ENCODE measurements at places on chromosomes 5 and 9.

GRCh38 chr9:102209176-102209575 is 470.7 kb upstream of the GRIN3A start:
- no peak for DNase-seq

DNA sequence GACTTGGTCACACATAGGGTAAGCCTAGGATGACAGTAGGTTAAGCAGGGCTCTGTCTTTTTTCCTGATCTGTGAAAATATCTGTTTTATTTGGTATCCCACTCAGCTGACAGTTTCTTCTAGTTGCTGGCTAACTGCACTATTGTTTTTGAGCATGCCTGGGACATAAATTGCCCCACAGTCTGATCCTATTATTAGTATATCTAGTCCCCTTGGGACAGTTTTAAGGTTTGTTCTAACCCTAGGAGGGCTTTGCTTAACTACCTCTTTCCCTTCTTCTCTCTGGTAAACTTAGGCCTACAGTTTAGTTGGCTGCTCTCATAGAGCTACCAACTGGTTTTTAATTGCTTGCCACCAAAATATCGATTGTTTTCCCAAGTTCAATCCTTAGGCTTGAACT is 446.6 kb downstream of the ARHGEF28 start:
- no peak for DNase-seq

DNA sequence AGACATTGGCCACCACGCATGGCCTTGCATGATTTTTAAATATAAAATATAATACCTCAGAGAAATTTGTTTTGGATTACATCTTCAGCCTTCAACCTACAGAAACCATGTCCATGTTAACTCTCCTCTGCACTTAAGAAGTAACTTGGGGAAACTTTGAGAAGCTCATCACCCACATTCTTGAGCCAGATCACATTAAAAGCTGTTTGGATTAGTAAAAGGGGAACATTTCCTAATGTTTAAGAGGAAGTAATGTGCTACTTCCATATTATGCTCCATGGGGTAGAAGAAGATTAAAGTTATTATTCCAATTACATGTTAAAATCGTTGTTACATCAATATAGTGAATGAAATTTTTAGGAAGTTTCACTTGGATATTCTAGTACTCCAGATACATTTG is 10.4 kb upstream of the CEP120 start:
- no peak for DNase-seq

- no peak for DNase-seq
These were observed 213.0 kb downstream of the FBXL17 start for GRCh38 chr5:108168915-108169314.

DNA sequence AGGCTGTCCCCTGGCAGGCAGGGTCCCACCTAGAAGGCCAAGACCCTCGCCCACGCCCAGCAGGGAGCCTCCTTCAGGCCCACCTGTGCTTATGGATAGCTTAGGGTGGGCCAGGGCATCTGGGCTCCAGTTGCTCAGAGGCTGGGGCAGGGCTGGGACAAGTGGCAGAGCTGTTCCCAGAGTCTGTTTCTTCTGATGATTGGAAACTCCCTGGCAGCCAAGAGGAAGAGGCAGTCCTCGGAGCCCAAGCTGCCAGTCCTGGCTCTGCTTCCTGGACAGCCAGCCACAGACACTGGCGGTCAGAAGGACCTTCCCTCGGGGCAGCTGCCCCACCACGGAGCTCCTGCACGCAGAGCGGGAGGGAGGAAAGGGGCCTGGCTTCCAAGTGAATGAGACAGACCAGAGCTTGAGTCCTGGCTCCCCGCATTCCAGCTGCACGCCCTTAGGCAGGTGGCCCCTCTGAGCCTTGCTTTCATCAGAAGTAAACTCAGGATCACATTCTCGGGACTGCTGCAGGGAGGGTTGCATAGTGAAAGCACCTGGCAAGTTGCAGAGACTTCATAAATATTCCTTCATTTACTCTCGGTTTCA is 37.9 kb upstream of the GABRP start:
- no peak for DNase-seq

GRCh38 chr9:86626802-86627201 is 272.6 kb upstream of the TUT7 start:
- DNase-seq, result no peak

GRCh38 chr5:103224118-103224893 is 34.3 kb upstream of the MACIR start:
- peak; percentile 30 for DNase-seq

DNA sequence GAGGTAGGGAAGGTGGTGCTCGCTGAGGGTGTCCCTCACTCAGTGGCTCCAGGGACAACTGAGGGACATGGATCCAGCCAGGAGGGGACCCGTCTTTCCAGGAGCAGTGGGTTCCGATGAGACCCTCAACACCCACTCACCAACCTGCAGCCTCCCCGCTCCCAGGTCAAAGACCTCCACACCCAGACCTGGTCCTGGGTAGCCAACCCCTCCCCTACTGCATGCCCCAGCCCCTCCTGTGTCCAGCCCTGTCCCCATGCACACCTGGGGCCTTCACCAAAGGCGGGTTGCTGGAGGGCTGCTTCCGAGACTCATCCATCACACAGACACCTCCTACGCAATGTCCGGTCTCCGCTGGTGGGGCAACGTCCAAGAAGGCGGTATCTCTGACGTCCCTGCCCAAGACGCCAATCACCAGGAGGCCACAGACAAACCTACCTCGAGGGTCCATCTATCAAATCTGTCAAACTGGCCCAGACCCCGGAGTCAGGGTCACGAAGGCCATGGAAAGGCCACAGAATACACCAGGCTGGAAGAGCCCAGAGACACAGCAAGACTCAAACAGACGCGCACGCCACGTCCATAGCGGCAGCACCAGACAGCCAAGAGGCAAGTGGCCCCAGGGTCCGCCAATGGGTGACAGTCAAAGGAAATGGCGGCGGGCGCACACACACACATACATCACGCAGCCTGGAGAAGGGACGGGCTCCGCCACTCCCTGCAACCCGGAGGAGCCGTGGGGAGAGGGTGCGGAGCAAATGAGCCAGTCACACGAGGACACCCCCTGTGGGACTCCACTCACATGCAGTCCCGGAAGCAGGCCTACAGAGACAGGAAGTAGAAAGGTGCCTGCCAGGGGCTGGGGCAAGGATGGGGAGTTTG is 10.8 kb downstream of the NACC2 start:
- DNase-seq, result no peak

DNA sequence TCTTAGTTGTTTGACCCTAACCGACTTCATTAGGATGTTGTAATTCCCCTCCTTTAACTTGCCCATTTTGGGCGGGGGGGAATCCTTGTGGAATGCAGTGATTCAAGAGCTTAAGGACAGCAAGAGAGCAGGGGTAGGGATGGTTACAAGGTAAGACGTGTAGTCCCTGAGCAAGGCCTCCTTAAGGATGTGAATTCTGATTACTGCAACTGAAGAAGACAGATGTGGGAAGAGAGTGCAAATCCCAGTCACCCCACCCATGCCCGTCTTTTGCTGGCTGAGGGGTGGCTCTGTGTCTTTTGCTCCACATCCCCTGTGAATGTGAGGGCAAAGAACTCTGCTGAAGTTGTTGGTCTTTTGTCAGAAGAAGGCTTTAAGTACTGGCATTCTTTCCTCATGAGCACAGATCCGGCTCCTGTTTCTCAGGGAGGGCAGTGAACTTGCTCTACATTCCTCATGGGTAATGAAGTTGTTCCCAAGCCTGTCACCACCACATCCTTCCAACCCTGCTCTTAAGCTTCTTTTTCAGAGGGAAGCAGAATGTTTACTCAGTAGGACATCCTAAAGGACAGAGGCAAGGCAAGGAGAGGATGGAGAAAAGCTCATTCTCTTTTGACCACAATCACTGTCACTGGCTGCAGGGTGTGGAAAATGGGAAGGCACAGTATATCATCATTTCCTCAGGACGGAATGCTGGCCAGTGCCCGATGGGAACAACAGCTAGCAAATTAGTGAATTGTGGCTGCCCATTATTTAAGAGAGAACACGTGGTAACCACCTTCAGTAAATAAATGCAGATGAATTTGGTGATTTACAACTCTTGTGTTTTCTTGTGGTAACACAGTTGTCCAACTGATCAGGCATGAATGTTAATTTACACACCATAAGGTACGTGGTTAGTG is 61.5 kb downstream of the RAI14 start:
- no peak for DNase-seq

DNA sequence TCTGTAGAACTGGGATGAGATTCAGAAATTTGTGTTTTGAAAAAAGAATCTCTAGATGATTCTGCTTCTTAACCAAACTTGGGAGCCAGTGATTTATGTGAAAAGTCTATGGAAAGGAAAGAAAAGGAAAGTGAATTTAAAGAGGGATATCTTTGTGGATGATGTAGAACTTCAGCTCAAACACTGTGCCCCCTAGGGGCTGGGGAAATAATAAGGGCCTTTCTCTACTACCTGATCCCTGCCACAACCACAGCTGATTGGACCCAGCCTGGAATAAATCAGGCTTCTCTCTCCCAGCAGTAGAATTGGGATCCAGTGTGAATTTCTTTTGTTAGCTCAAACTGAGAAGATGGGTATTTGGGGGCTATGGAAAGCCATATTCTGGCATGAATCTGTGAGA is 155.0 kb downstream of the PRELID2 start:
- DNase-seq, result no peak

DNA sequence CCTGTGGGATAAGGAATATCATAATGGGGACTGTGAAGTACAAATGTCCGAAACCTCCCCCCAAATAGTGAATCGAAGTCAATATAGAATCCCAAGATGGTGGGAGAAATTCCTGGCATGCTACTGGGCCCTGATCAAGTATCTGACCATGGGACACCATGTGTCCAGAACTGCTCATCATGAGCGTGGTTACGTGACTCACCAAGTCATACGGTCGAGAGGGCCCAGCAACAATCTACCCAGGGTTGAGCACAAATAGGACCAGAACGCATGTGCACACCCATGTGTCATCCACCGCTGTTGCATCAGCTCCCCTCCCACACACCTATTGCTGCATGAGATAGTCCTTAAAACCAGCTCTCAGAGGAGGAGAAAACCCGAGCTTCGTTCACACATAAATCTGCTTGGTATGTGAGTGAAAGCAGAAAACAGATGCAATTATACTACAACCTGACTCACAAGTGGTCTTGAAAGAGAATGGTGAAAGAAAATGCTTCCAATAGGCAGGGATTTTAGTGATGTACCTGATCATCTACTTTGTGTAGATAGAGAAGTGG is 353.2 kb downstream of the CWC27 start:
- peak; percentile 29 for DNase-seq

DNA sequence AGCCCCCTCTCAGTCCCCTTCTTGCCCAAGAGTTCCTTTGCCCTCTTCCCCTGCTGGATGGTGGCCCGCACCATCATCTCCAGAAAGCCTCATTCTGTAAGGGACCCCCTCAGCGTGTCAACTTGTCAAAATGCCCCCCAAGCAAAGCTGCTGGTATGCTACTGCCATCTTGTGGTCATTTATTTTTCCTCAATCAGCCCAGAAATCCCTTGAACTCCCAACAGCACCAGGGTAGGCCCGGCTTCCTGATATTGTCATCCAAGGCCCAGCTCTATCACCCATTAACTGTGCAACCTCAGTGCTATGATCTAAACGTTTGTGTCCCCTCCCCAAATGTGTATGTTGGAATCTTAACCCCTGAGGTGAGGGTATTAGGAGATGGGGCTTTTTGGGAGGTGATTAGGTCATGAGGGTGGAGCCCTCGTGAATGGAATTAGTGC is 53.2 kb upstream of the FBXW11 start:
- no peak for DNase-seq

DNA sequence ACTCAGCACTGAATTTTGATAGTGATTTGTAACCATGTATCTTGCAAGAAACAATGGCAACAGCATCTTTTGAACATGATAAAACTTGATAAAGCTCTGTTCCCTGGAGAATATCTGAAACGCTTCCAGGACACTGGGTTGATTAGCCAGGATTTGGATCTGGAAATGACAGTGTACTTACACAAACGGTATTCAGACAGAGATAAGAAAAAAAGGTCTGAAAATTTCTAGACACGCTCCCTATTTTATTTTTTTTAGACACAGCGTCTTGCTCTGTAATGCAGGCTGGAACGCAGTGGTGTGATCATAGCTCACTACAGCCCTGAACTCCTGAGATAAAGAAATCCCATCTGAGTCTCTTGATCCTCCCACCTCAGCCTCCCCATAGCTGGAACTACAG is 109.0 kb downstream of the GNAQ start:
- no peak for DNase-seq

GRCh38 chr9:6055216-6055615 is 39.8 kb upstream of the RANBP6 start:
- no peak for DNase-seq

DNA sequence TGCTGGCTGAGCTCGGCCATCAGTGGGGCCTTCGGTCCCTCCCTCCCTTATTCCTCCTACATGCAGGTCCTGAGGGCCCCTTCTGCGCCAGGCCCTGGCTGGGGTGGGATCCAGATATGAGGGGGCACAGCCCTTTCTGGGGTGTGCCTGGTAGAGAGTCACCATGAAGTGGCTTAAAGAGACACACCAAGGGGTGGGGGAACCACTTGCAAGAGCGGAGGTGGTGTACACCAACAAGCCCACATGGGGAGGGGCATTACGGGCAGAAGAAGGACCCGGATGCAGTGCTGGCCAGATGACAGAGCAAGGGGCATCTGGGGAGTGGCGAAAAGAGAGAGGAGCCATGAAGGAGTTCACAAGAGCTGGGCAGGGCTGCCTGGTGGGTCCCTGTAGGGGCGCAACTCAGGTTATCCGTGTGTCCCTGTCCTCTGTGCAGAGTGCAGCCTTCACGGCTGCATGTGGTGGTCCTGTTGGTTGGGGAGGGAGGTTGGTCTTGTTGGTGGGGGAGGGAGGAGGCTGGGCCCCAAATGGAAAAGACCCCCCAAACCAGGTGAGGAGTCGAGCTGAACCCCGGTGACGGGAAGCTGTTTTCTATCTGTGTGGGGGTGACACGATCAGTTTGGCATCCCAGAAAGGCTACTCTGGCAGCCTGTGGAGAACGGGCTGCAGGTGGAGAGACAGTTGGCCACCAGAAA is 158.1 kb downstream of the DAB2IP start:
- no peak for DNase-seq

- no peak for DNase-seq
These were observed 884 bp upstream of the GSN start for GRCh38 chr9:121266906-121267650.

DNA sequence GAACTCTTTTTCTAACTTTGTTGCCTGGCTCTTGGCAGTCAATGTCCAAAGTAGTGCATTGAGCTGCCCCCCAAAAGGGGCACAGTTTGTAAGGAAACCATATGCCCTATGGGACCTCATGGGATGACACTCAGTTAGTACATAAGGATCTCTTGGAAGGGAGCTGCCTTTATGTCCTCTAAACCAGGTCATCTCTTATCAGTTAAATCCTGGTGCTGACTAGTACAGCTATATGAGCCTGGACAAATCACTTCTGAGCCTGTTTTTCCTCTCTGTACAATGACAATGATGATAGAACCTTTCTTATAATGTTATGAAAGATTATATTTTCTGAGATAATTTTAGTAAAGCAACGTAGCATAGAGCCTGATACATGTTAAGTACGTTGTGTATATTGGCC is 44.1 kb downstream of the PIK3R1 start:
- DNase-seq, result no peak

- no peak for DNase-seq
These were observed 30.2 kb upstream of the BASP1 start for GRCh38 chr5:17187011-17187785.

Measured in activated T-cell treated with anti-CD3 and anti-CD28 coated beads, Interleukin-2, amount 50 U/mL, for 48 hours (primary cell).